ENCODE measurements at places on chromosomes 7 and 10.

- DNase-seq: peak; percentile 19
These were observed 389.0 kb upstream of the PODXL start for GRCh38 chr7:131945313-131945911.

- DNase-seq: no peak
These were observed 149.8 kb downstream of the XPNPEP1 start for GRCh38 chr10:109773288-109774120.

DNA sequence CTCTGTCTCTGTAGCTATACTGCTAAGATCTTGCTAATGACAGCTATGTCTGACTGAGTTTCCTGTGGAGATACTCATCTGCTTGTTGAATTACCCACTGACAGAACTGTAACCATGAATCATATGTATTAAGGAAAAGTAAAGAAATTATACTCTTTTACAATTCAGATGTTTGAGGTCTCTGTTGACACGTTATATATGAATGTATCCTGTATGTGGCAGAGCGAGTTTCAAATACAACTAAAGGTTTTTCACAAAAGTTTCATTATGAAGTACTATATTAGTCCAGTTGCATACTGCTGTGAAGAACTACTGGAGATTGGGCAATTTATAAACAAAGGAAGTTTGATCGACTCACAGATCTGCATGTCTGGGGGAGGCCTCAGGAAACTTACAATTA, 232.5 kb downstream of the CDK14 start:
- no peak for DNase-seq

- no peak for DNase-seq
These were observed 54.3 kb upstream of the NFKB2 start for GRCh38 chr10:102341038-102341688.

GRCh38 chr7:28442540-28443420, 30.5 kb downstream of the CREB5 start:
- peak; percentile 2 for DNase-seq

DNA sequence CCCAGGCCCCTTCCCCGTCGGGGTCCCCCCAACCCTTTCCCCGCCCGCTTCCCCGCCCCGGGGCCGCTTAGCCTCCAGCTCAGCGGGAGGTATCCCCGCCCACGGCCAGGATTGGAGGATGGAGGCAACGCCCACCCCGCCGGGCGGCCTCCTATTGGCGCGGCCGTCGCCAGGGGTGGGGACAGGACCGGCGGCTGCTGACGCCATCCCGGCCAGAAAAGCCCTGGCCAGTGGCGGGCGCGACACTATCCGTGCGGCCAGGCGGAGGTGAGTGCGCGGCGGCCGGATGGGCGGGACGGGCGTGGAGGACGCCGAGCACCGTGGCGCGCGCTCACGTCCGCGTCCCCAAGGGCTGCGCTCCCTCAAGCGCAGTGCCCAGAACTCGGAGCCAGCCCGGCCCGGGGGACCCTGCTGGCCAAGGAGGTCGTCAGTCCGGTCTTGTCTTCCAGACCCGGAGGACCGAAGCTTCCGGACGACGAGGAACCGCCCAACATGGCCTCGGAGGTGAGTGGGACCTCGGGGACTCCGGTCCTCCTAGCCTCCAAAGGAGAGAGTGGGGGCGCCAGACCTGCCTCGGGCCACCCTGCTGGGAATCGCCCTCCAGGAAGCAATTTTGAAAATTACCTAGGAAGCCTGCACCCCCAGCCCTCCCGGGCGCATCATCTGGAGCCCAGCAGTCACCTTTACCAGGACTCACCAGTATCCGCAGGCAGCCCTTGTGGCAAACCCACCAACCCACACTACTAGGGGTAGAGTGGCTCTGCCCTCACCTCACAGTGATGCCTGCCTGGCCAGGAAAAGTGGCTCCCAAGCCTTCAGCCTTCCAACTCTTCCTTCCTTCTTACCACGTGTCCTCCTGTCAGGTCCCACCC, at the start of gene ASL:
TSS of gene ASL (plus strand) at position 230 of the 872 bp plus-strand sequence. CDS start at position 493, 263 bp downstream.
- peak; percentile 84 for DNase-seq

DNA sequence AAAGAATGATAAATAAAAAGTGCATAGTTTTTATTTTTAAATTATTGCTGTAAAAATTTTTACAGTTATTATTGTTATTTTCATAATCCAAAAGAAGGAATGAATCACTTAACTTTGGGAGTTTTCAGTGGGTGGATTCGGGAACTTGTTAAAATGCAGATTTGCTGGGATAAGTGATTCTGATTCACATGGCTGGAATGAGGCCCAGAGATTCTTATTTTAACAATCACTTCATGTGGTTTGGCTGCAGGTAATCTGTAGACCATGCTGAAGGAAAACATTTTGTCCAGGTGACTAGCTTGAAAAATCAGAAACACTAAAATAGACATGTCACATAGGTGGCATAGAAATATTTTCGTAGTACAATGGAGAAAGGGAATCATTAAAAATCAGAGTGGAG, 13.9 kb downstream of the CROT start:
- no peak for DNase-seq

- no peak for DNase-seq
These were observed 15.1 kb upstream of the DENND2A start for GRCh38 chr7:140655511-140656408.

DNA sequence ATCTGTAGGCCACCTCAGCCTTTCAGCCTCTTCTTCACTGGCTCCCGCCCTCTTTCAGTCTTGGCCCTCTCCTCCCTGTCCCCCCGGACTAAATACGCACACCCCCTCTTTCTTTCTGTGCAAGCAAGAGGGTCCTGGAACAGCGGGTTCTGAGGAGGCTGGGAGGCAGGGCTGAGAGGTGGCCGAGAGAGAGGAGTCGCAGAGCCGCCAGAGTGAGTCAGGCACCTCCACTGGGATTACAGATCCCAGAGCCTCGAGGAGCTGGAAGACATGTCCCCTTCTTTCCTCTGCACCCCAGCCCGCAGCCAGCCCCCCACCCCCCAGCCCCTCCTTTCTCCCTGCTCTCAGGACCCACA, 182 bp downstream of the CCDC136 start:
- DNase-seq: no peak

DNA sequence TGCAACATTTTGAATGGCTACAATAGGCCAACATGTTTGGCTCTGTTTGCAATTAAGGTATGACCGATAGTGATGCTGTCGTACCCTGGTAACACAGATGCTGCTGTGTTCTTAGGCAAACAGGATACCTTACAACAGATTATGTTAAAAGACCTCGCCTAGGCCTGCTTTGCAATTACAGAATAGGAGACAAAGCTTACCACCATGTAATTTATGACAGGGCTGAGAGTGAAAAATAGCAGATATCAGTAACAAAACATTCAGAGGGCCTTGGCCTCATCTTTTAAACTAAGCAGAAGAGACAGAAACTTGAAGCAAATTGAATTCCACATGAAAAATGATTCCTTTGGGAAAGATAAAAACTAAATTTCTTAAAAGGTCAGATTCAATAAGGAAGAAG, 29.4 kb upstream of the ABLIM1 start:
- DNase-seq: no peak

DNA sequence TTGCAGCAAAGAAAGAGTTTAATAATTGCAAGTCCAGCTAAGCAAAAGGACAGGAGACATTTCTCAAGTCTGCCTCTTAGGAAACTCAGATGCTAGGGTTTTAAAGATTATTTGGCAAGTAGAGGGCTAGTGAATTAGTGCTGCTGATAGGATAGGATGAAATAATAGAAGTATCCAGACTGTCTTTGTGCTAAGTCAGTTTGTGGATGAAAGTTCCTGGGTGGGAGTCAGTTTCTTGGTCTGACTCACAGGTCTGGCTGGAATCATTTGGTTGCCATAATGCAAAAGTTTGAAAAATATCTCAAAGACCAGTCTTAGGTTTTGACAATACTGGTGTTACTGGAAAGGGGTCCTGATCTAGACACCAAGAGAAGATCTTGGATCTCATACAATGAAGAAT, 42.6 kb upstream of the INHBA start:
- no peak for DNase-seq

DNA sequence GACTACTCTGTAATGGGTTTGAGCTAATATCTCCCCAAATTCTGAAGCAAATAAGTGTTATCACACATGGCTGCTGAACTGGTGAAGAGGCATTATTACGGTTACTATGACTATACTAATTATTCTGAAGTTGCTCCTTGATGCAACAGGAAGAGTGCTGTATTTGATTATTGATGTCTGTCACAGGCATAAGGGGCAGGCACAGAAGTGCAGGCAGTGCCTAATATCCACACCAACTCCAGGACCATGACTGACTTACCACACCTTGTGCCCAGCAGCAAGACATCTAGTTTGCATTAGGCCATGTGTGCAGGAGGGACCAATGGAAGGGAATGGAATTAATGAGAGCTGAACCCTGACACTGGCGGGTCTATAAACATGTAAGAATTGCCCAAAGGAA, 62.7 kb downstream of the AMPH start:
- no peak for DNase-seq

GRCh38 chr7:19375976-19376375, 230.8 kb upstream of the FERD3L start:
- no peak for DNase-seq
